Right hindlimb (tissue), 1 donor: ENCODE measurements at places on chromosomes 1 and 21.

- no peak for DNase-seq
Observed at GRCh38 chr1:160177231-160177630, 13.1 kb upstream of the CASQ1 start.

GRCh38 chr1:38992412-38993111 lies 1.5 kb downstream of the AKIRIN1 start:
- DNase-seq, result no peak

- DNase-seq, result no peak
Observed at GRCh38 chr1:50268049-50268448, 155.2 kb downstream of the DMRTA2 start.

DNA sequence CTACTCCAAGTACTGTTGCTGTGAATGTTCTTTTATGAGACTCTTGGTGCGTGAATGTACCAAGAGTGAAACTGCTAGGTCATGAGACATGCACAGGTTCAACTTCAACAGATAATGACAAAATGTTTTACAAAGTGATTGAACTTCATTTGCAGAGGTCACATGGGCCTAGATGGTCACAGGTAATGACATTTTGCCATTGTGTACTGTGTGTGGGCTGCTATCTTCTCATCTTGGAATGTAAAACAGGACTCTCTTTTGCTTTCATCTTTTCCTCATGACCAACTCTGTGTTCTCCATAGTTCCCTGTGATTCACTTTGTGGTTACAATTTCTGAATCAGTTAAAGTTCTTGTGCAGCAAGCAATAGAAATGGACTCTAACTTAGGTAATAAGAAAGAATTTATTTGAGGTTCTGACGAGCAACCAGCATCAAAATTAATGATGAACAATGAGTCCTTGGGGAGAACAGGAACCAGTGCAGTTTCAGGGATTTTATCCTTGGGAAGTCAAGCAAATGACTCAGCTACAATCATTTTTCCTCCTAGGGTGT lies 16.2 kb upstream of the TSNAX start:
- DNase-seq, result no peak

DNA sequence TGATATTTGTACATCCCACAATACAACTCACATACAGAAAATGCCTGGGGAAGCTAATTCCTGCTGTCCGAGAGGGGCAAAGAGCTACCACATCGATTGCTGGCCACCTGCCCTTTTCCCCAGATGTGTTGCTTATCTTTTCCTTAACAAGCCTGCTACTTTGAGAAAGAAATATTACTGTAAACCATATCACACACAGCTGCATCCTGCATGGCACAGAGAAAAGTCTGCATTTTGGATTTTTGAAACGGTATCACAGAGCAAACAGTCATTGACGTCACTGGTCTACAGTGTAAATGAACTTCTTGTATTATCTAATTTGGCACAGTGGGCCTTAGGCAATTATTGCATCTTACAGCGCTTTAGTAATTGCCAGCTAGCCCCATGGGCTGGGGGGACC lies 164.7 kb downstream of the CLIC6 start:
- DNase-seq, result no peak

- DNase-seq, result no peak
Observed at GRCh38 chr1:221527302-221527701, 214.6 kb downstream of the DUSP10 start.

DNA sequence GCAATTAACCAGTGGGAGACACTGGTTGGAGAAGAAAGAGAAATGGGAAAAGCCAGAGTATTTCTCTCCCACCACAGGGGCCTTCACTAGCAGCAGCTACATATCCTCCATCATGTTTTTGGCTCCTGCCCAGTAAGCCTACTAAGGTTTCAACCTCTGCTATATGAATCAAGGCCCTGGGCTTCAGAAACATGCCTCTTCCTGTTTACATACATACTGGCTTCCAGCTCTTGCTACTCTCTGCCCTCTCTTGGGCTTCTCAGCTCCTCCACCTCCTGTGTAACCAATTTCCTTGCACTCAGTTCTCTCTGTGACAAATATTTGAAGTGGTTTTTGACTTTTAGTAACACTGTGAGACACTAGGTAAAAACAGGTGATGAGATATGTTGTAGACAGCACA lies 80.8 kb downstream of the LRRC7 start:
- no peak for DNase-seq

- no peak for DNase-seq
Observed at GRCh38 chr1:231971397-231972110, 345.0 kb downstream of the DISC1 start.

GRCh38 chr1:33716976-33717688 lies 146.7 kb upstream of the HMGB4 start:
- DNase-seq, result no peak

GRCh38 chr21:45220071-45220481 lies 67.6 kb downstream of the POFUT2 start:
- no peak for DNase-seq

DNA sequence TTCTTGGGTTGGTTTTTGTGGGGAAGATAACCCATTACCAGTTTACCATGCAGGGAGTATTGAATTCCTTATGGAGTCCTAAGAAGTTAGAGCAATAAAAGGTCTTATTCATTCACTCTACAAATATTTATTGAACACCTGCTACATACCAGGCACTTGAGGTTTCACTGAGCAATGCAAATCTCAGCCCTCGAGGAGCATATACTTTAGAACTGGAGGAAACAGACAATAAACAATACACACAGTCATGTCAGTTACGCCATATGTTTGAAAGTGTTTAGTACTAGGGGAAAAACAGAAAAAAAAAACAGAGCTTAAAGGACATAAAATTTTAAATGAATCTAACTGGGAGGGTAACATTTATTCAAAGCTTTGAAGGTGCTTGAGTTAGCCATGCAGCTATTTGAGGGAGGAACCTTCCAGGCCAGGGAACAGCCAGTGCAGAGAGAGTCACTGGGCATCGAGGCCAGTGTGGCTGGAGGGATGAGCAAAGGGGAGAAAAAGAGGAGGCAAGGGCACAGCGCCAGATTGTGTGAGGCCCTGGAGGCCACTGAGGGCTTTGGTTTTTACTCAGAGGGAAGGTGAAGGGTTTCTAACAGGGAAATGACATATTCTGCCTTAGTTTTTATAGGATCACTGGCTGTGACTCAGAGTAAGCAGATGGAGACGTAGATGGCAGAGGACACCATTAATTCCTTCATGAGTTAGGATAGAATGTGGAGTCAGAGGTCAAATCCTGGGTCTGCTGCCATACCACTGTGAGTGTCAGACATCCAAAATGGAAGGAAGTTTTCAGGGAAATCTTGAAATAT lies 32.7 kb downstream of the C1orf21 start:
- DNase-seq, result no peak

DNA sequence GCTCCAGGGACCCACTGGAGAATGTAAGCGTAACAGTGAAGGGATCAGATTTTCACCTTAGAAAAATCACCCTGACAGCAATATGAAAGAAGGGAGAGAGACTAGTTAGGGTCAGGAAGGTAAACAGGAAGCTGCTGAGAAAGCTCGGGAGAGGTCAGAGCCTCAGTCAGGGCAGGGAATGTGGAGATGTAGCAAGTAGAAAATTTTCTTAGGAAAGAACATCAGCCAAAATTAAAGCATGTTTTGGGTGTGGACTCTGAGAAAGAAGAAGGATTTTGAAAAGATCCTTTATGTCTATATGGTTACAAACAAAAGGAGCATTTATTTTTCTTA lies 16.7 kb upstream of the ERICH3 start:
- DNase-seq, result no peak

GRCh38 chr21:46156678-46157077 lies 1.3 kb upstream of the FTCD start:
- peak; percentile 9 for DNase-seq

DNA sequence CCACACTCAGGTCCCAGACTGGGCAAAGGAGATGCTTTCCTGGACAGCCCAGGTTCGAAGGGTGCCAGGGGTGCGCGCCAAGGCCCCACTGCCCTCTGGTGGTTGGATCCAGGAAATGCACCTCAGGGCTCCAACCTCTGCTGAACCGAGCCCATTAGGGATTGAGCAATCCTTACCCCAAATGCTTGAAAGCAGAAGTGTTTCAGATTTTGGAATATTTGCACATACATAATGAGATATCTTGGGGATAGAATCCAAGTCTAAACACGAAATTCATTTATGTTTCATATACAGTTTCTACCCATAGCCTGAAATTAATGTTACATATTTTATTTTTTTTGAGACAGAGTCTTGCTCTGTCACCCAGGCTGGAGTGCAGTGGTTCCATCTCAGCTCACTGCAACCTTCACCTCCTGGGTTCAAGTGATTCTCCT lies 57.4 kb downstream of the SLC9A1 start:
- DNase-seq, result peak; percentile 83

- DNase-seq, result peak; percentile 64
Observed at GRCh38 chr21:41086569-41086968, 81.4 kb upstream of the BACE2 start.

DNA sequence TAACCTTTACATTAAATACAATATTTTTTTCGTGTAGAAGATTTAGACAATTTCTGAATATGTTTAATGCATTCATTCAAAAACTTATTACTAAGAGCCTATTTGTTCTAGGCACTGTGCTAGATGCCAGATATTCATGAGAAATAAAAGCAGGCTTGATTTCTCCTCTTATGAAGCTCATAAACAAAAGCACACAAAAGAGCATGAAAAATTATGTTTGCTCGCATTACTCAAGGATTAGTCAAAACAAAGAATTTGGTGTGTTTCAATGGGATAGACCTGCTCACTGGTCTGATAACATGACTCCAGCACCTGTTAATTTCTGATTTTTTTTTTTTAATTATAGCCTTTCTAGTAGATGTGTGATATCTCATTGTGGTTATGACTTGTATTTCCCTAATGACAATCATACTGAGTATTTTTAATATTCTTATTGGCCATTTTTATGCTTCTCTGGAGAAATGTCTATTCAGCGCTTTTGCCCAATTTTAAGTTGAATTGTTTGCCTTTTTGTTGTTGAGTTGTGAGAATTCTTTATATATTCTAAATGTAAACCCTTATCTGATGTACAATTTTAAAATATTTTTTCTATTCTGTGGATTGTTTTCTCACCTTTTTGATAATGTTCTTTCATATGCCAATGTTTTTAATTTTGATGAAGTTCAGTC lies 382.3 kb upstream of the ADGRL4 start:
- no peak for DNase-seq

- no peak for DNase-seq
Observed at GRCh38 chr1:93459126-93459525, 11.2 kb downstream of the FNBP1L start.

GRCh38 chr1:202585590-202585933 lies 124.7 kb downstream of the SYT2 start:
- DNase-seq, result no peak

- DNase-seq, result no peak
Observed at GRCh38 chr1:110628323-110629105, 22.4 kb upstream of the KCNA2 start.

GRCh38 chr1:192303029-192303428 lies 13.8 kb upstream of the RGS21 start:
- DNase-seq, result no peak

GRCh38 chr1:12404918-12405317 lies 175.1 kb downstream of the VPS13D start:
- DNase-seq, result no peak

DNA sequence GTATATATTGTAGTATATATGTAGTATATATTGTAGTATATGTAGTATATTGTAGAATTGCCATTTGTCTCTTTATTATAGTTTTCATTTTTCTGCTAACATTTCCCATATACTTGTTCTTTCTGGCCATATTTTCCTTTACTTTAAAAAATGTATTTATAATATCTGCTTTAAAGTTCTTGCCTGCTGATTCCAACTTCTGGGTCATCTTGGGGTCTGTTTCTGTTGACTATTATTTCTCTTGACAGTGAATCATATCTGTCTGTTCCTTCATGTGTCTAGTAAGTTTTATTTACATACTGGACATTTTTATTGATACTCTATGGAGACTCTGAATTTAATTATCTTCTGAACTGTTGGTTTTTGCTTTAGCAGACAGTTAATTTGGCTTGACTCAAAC lies 45.9 kb downstream of the MARK1 start:
- DNase-seq, result no peak

DNA sequence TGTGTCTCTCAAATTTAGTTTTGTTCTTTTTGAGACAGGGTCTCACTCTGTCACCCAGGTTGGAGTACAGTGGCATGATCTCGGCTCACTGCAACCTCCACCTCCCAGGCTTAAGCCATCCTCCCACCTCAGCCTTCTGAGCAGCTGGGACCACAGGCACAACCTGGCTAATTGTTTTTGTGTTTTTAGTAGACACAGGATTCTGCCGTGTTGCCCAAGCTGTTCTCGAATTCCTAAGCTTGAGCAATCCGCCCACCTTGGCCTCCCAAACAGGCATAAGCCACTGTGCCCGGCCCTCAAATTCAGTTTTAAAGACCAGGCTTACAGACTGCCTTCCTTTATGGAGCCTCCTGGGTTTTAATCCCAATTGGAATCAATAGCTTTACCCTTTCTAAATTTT lies 83.7 kb upstream of the SELENON start:
- no peak for DNase-seq

DNA sequence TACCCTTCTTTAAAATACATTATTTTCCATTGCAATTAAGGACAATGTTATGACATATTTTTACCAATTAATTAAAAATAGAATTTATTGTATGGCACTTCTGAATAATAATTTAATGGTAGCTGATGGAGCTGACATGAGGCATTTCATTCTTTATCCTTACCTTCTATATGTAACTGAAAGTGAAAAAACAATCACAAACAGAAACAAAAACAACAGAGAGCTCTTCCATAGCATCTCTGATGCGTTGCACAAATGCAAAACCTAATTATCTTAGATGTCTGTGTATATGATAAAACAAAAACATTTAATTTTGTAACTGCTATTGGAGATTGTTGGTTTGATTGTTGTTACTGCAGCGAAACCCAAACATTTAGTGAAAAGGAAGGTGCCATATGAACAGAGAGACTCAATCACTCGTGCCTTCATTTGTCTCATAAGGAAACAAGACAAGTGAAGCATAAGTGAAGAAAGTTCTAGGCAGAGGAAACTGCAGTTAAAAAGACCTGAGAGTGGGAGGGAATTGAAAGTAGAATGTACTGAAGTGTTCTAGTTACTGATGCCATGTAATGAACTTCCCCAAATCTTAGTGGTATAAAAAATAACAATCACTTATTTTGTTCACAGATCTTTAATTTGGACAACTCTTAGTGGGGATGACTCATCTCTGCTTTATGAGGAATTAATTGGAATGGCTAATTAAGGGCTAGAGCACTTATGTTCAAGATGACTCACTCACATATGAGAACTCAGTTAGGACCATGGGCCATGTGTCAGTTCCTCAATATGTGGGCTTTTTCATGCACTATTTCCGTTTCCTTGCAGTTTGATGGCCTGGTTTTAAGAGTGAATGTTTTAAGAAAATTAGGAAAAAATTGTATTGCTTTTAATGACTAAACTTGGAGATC lies 245.0 kb upstream of the OLFM3 start:
- DNase-seq, result no peak

- DNase-seq, result no peak
Observed at GRCh38 chr1:43789604-43790550, 82.5 kb downstream of the ST3GAL3 start.

DNA sequence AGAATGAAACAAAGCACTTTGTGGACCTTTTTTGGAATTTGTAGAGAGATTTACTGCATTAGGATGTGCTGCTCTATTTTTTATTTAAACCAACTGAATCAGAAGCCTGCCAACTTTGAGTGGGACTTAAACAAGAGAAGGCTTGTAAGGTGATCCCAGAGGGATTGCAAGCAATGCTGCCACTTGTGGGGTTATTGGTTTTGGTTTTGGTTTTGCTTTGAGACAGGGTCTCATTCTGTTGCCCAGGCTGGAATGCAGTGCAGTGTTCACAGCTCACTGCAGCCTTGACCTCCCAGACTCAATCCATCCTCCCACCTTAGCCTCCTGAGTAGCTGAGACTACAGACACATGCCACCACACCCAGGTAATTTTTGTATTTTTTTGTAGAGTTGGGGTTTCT lies 32.2 kb upstream of the GNG5 start:
- DNase-seq, result no peak

GRCh38 chr1:198966519-198966918 lies 327.7 kb downstream of the PTPRC start:
- no peak for DNase-seq
